AG08395 (cell line): ENCODE measurements at places on chromosomes 4 and X.

DNA sequence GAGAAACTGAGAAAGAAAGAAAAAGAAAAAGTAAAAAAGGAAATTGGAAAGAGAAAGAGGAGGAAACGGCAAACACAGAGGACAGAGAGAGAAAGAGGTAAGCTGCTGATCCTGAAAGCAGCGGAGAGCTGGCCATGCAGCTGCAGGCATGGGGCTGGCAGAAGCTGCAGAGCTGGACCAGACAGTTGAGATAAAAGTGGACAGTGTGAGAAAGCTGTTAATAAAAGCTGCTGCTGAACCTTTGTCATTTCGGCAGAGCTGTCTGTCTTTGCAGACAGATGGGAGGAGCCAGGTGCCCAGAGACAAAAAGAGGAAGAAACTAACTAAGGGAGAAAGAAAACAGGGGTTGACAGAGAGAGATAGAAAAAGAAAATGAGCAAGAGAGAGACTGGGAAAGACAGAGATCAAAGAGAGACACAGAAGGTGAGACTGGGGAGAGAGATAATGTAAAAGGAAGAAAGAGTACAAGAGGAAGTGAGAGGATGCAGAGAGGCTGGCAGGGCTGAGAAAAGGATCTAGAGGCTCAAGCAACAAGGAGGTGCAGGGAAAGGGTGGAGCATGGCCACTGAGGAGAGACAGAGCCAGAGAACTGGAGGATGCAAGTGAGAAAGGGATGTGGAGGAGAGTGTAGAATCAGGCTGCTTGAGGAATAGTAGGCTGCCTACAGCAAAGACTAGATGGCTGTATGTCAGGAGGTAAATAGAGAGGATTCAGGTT, 376.8 kb upstream of the FGF16 start:
- no peak for DNase-seq

- no peak for DNase-seq
Measured at GRCh38 chr4:173119818-173120217, 48.8 kb upstream of the GALNT7 start.

DNA sequence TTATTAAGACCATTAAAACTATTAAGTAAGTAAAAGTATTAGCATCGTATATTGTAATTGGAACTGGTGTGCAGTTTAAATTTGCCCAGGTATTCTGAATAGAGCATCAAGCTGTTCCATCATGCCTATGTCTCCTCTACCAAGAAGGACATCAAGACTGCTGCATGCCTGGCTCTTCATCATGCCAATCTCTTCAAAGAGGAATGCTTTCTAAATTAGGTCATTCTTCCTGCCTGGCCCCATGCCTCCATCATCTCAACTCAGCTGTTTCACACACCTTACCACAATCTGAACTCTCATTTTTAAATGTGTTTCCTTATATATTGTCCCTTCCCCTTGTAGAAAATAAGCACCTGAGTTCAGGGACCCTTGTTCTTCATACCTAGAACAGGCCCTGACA, 270.5 kb upstream of the PPARGC1A start:
- DNase-seq, result no peak

GRCh38 chrX:126170720-126171119, 4.6 kb upstream of the DCAF12L2 start:
- no peak for DNase-seq
